ENCODE measurements at places on chromosomes 7 and 10.
A peak's percentile ranks its signal among the peaks of the same experiment; 100 is the strongest.

- DNase-seq: no peak
These were observed 4.1 kb downstream of the KCNIP2 start for GRCh38 chr10:101839416-101840063.

DNA sequence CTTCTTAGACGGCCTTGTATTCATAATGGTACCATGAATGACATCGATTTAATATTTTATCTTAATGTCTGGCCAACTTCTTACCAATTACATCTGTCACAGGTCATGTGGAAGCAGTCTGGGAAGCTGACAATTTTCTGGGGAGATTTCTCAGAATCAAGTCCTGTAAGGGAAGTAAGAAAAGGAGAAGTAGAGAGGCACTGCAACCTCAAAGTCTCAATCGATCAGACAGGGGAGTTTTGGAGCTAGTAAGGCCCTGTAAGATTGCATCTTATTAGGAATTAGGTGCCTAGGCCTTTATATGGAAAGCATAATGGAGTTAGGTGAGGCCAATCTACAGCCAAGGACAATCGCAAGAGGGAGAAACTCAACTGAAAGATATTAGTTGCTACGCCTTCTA is 694.6 kb upstream of the SORCS1 start:
- DNase-seq: no peak

DNA sequence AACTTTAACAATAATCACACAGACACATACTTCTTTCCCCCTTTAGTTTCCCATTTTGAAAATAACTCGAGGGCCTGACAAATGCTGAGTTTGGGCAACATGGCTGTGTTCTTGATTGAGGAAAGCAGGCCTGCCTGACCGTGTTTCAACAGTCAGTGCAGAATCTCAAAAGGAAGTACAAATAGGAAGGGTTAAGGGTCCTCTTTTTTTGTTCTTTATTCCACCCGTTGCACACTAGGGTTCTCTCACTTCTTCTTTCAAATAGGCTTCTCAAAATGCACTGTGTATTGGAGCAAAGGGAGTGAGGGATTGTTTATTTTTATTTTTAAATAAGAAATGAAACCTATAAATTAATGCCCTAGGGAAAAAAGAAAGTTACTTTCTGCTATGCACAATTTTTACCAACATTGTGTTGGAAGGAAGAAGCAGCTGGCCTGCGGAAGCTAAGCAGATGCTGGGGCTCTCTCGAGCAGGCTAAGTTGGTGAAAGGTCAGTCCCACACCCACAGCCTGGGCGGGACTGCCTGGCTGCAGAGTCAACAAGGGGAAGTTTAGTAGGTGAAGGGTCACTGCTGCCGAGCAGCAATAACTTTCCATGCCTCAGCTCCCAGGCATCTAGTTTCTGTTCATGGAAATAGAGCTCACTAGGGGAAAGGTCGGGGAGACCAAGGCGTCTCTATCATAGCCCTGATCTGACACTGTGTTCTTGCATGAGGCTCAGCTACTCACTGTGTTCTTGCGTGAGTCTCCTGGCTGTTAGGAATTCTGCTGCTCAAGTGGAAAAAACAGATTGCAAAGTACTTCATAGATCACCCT is 12.2 kb upstream of the PDK4 start:
- peak; percentile 12 for DNase-seq

DNA sequence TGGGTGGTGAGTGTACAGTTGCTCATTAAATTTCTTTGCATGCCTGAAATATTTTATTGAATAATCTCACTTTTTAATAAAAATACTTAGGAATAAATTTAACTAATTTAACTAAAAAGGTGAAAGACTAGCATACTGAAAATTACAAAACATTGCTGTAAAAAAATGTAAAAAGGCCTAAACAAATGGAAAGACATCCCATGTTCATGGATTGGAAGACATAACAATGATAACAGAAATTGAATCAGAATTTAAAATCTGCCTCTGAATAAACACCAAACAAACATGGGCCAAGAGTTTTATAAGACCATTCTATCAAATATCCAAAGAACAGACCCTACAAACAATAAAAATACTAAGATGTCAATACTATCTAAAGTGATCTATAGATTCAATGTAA is 66.9 kb downstream of the LRRC17 start:
- no peak for DNase-seq

- DNase-seq: no peak
These were observed 46.2 kb upstream of the GDF10 start for GRCh38 chr10:47253651-47254375.

GRCh38 chr7:83486536-83486935 is 162.4 kb downstream of the SEMA3E start:
- DNase-seq: no peak

GRCh38 chr7:133633055-133633454 is 380.2 kb downstream of the EXOC4 start:
- DNase-seq: no peak

DNA sequence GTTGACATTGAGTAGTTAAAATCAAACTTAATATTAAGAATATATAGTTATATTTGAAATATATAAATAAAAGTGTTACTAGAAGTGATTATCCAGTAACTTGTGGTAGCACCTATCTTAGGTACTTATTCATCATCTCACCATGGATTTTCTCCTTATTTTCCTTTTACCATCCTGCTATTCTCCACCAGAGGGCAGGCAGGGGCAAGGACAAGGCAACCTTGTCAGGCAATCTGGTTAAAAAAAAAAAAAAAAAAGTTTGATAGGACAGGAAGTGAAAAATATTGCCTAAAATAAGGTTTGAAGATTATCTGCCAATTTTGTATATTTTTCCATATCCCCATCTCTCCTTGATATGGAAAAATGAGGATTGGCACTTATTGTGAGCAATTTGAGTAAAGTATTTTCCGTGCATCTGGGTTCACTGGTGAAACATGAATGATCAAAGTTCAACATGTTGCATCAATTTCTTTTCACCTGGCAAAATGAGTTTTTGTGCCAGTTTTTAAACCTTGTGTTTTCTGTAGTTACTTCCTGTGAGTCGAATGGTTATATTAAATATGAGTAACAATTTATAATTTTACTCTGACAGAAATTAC is 256.7 kb downstream of the AGMO start:
- DNase-seq: peak; percentile 40

- DNase-seq: no peak
These were observed 78.7 kb downstream of the ELFN1 start for GRCh38 chr7:1748839-1749173.

- no peak for DNase-seq
These were observed 77.0 kb downstream of the ARL4A start for GRCh38 chr7:12764458-12764891.

- DNase-seq: no peak
These were observed 44.3 kb downstream of the TET1 start for GRCh38 chr10:68604441-68604840.

- DNase-seq: no peak
These were observed 8.6 kb downstream of the VWC2 start for GRCh38 chr7:49781996-49782395.

GRCh38 chr7:100102950-100103840 is 1.8 kb downstream of the AP4M1 start:
- DNase-seq: no peak

- DNase-seq: no peak
These were observed 171.2 kb downstream of the PTPRN2 start for GRCh38 chr7:158416283-158416933.

- DNase-seq: no peak
These were observed 161.8 kb downstream of the SKIDA1 start for GRCh38 chr10:21363731-21364104.

DNA sequence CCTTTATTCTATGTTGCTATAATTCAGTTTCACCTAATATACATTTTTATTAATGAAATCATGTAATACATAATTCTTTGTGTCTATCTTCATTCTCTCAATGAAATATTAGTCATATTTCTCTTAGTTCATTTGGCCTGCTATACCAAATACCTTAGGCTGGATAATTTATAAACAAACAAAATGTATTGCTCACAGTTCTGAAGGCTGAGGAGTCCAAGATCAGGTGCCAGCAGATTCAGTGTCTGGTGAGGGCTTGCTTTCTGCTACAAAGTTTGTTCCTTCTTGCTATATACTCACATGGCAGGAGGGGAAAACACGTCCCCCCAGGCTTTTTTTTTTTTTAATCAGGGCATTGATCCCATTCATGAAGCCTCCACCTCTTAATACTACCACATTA is 143.4 kb upstream of the GRB10 start:
- DNase-seq: no peak

DNA sequence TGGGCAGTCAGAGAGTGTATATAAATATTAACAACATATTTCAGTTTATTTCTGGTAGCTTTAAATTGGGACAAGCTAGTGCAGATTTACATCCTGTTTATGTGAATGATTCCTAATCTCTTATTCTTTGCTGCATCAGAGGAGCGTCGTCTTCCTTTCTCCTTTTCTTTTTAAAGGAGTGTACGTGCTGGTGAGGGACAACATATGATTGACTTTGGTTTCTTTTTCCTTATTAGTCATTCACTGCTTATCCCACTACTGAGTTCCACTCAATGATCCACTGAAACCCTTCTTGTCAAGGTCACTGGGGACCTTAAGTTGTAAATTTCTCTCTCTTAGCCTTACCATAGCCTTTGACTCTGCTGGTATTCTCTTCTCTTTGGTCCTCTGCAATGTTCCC is 116.3 kb downstream of the EXOC4 start:
- no peak for DNase-seq

GRCh38 chr10:3173171-3173878 is 743 bp upstream of the PITRM1 start:
- DNase-seq: peak; percentile 94

DNA sequence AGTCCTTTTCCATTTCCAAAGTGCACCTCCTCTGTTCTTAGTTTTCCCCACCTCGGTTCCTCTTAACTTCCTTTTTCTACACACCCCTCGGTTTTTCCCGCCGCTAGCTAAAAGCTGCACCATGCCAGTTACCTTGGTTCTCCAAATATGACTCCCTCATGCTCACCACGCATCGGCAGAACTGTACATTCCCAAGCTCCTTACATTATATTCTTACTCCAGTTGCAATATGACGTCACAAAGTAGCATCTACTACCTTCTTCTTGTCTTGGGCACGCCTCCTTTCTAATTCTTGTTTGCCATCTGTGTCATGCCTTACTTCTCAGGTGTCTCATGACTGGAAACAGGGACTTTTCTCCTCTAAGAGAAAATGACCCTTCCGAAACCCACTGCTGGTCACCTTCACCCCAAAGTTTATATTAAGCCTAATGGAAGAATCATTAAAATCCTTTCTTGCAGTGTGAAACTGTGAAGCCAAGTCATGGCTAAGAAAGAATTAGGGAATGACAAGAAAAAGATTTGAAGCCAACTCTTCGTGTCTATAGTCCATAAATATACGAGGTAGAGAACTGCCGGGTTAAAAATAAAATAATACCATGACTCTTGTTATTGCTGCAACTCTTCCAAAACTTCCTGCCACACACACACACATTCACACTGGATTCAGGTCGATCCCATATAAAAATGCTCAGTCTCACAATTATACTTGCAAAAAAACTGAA is 1.7 kb downstream of the ESYT2 start:
- DNase-seq: no peak

- DNase-seq: no peak
These were observed 76.8 kb downstream of the HGF start for GRCh38 chr7:81693080-81693479.

GRCh38 chr10:80158598-80159127 is 26.1 kb downstream of the PLAC9 start:
- peak; percentile 48 for DNase-seq

DNA sequence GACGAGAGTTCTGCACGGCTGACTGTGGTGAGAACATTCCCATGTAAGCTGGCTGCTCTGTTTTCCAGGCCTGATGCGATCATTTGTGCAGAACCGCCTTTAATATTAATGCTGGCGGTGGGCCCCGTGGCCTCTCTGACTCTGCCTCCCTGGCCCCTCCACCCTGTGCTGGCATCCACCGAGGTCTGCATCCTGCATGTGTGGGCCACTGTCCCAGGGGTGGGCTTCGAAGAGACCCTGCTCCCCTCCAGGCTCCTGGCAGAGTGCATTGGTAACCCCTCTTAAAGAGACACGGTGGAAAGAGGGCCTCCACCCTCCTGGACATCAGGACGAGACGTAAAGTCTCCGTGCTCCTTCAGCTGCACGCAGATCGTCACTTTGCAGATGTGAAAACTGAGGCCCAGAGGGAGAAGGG is 67.3 kb upstream of the FAM20C start:
- no peak for DNase-seq

GRCh38 chr10:60759181-60759580 is 19.1 kb upstream of the CDK1 start:
- no peak for DNase-seq

- DNase-seq: no peak
These were observed 609.6 kb downstream of the KCNMA1 start for GRCh38 chr10:77028042-77028441.

GRCh38 chr7:51577390-51577789 is 260.8 kb upstream of the COBL start:
- DNase-seq: no peak

GRCh38 chr10:26647602-26648244 is 49.8 kb upstream of the PDSS1 start:
- DNase-seq: no peak

DNA sequence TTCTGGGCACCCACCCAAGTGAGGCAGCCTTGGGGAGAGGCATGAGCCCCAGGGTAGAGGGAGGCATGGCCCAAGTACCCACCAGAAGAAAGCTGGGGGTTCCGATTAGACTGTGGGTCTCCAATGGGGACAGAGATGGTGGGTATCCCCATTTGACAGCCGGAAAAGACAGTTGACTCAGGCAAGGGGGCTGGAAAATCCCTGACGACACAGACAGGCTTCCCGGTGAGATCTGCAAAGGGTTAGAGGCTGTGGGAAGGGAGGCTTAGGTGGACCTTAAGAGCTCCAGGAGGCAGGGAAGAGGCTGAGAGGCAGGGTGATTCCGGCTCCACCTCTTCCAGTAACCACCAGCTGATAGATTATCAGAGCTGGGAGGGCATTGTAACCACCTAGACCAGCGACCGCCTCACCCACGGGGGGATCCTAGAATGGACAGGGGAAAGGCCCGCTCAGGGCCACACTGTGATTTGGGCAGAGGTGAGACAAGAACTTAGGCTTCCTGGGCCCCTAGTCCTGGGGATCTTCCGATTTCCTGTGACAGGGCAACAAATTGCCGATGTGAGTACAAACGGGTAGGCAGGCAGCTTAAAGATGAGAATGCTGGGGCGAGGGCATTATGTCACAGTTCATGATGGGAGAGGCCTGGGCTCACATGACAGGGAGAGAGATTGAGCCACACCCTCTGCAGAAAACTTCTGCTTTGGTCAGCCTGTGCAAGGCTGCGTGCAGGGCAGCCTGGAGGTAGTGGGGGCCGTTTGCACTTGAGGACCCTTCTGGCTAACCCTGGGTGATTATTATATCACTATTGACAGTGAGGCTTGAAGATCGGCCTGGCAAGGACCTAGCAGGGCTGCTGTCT is 5.4 kb downstream of the TBATA start:
- no peak for DNase-seq

DNA sequence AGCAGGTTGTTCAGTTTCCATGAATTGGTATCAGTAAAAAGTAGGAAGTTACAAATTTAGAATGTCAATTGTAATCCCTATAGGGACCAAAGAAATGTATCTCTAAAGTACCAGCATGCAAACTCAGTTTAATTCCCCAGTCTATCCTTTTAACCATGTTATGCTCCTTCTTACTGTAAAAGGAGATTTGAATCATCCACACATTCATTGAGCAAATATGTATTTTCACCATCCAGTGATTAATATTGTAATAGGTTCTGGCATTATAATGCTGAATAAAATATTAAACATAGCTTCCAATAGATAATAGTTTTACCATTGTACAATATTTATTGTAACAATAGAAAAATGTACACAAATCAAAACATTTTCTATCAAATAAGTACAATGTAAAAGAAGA is 228.2 kb upstream of the SEMA3A start:
- no peak for DNase-seq
